ENCODE measurements at places on chromosomes 13 and 19.

- no peak for DNase-seq
These were observed 5.8 kb downstream of the PPP6R1 start for GRCh38 chr19:55252760-55253663.

DNA sequence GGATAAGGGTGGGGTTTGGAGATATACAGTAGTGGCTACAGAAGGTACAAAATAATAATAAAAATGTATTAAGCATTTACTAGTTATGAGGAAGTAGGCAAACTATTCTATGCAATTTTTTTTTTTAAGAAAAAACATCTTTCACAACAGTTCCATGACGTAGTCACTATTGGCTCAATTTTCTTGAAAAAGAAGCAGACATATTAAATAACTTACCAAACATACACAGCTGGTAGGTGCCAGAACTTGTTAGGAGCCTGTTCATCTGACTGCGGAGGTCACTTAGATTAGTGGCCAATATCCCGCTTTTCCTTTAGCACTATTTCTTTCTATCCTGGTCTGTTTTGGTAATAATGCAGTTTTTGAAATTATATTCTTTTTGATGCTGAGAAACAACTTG lies 593.5 kb downstream of the KCTD12 start:
- DNase-seq: no peak

GRCh38 chr13:88217883-88218282 lies 546.7 kb downstream of the SLITRK5 start:
- no peak for DNase-seq

DNA sequence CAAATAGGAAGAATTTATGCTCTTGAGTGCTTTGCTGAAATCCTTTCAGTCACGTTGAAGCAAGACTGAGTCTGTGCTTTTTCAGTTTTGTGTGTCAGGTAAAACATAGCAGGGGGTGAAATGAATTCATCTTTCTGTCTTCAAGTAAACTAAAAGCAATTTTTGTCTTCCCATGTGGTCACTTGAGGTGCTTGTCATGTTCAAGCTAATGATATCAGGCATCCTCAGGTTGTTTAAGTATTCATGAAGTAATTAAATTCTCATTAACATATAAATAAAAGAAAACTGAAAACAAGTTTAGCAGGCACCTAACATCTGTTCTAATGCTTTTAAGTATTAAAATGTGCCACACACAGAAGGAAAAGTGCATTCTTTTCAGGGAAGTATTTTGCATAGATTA lies 2701.3 kb downstream of the PCDH9 start:
- DNase-seq: no peak

DNA sequence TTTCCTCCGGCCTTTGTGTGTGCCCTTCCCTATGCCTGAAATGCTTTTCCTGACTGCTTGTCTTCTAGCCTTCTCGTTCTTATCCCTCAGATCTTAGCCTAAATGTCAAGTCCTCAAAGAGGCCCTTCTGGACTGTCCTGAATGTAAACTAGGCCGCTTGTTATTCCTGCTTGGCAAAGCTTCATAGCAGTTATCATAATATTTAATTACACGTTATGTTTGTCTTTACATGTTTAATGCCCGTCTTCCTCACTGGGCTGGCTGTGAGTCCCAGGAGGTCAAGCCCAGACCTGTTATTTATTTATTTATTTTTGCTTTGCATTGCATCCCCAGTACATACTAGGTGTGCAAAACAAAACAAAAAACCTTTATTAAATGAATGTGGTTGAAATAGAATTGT lies 62.7 kb downstream of the SIPA1L3 start:
- no peak for DNase-seq

Measured in CD4-positive, alpha-beta T cell treated with Interleukin-6 for 4 hours (primary cell).